ENCODE measurements at places on chromosomes 1 and 21.
A peak's percentile ranks its signal among the peaks of the same experiment; 100 is the strongest.

GRCh38 chr21:39340687-39341086 is 8.2 kb downstream of the HMGN1 start:
- DNase-seq: no peak

DNA sequence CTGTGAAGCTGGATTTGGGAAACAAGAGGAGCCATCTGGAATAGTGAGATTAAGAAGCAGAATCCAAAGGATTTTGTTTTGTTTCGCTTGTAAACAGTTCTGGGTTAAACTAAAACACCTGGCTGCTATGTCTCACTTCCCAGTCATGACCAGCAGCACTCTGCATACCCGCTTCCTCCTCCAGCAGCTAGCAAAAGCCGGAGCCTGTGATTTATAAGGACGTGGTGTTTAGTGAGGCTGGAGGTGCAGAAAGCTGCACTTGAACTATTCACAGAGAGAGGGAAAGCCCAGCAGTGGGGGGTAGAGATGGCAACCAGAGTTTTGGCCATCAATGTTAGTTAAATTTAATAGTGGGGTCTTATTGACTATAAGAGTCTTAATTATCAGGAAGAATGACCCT is 240.2 kb downstream of the AJAP1 start:
- DNase-seq: no peak

GRCh38 chr1:196449460-196449859 is 158.8 kb downstream of the KCNT2 start:
- no peak for DNase-seq

DNA sequence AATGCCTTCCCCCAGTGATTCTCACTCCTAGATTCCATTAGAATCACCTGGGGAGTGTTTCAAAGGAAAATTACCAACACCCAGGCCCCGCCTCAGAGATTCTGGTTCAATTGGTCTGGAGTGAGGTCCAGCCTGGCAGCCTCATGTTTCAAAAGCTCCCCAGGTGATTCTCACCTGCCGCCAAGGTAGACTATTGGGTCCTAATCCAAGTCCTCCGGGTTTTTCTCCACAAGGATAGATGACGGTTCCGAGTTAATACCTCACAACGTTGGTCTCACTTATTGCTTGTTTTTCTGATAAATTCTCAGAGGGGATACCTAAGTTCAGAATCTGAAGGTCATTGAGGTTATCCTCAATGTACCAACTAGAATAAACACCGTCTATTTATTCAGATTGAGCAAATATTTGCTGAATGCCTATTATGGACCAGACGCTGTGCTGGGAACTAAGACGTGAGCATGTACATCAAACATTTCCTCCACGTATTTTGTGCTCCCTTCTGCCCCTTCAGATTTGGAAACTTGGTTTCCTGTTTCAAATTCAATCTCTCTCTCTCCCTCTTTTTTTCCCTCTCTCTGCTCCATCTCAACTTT is 97.5 kb downstream of the SEC16B start:
- DNase-seq: no peak

GRCh38 chr1:106304106-106304505 is 752.4 kb upstream of the PRMT6 start:
- DNase-seq: no peak

- DNase-seq: no peak
These were observed 247.9 kb downstream of the ADGRL2 start for GRCh38 chr1:82048596-82048995.

DNA sequence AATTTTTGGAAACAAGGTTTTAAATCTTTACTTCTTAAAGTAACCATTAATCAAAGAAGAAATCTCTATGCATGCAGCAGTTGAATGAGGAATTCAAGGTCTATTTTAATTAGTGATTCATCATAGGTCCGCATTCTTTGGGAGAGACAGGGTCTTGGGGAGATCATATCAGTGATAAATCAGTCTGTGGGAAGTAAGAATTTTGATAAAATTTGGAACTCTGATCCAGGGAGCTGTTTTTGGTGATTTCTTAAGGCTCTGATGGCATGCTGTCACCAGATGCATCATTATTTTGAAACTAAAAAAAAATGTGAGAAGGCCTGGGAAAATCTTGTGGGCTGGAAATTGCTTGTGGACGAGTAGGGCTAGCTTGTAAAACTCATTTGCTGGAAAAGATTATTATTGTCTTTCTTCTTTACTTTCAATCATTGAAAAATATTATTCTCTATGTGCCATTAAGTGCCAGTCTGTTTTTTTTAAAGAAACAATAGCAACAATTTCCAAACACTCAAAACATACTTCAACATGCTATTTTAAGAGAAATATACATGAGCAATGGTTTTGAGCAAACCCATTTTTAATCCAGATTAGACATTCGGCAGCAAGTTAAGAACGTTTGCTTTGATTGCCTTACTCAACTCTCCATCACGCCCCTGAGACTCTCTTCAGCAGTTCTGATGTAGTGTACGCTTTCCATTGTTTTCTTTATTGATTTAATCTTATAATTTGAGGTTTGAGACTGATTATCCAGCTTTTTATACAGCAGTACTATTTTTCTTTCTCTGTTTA is 62.6 kb downstream of the ZBTB18 start:
- DNase-seq: no peak

DNA sequence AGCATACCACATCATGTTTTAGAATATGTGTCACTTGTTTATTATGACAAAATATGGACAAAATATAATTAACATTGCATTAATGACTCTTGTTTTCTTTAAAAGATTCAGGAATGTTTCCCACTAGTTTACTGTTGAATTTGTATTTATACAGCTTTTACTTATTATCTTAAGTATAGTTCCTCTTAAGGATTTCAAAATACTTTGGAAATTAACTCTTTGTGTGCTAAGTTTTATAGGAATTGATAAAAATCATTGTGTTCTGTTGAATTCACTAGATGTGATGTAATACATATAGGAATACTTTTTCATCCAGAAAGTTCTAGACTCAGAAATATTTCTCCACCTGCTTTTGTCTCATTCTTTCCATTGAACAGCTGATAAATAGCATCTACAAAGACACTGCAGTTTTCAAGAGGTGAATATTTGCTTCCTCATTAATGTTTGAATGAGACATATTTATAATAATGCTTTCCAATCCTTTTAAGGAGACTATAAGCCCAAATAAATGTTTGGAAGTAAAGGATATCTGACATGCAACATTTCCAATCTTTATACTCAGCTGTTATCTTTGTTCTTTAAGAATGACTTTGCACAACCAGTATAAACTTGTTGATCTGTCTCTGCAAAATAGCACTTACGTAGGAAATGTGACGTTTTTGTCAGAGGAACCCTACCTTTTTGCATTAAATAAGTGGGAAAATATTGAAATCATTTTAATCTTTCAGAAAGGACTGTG is 38.4 kb upstream of the SAMSN1 start:
- DNase-seq: no peak

DNA sequence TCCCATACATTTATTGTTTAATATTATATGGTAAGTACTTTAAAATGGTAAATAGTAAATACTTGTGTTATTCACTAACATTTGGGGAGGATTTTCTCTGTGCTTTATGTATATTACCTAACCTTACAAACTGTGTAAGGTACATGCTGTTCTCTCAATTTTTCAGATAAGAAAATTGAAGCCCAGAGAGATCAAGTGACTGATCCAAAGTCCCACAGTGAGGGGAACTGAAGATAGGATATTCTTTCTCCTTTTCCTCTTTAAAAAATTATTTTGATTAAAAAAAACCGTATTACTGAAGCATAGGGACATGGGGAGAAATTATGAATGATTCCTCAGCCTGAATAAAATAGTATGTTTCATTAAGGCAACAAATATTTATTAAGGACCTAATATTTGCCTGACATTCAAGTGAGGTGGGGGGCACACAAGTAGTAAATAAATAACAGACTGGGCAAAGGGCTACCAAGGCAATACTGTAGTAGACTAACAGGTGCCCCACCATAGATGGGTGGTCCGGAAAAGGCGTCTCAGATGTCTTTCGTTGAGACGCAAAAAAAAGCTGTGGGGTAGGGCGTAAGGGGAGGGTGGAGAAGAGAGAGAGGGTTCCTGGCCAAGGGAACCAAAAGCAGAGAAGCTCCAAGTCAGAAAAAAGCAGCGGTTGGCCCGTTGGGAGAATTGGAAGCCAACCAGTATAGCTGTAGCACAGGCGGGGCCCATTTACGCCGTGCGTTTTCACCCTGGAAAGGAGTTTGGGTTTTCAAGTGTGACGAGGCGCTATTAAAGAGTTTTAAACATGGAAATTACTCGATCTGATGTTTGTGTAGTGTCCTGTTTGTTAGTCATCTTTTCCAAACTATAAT is 944 bp upstream of the AGO3 start:
- DNase-seq: peak; percentile 79

DNA sequence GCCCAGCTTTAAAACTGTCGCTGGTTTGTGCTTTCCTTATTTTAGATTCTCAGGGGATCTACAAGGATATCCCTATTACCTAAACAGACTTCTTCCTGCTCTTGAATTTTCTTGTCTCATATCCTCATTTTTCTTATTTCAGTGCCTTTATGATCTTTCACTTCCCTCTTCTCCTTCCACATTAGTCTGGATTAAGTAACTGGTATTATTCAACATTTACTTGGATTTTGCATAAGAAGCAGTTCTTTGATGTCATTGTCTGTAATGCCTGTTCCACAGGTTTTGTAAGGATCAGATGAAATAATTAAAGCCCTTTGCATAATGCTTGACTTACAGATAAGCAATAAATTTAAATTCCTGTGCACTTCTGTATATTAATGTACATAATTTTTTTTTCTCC is 26.5 kb downstream of the CXADR start:
- DNase-seq: no peak

DNA sequence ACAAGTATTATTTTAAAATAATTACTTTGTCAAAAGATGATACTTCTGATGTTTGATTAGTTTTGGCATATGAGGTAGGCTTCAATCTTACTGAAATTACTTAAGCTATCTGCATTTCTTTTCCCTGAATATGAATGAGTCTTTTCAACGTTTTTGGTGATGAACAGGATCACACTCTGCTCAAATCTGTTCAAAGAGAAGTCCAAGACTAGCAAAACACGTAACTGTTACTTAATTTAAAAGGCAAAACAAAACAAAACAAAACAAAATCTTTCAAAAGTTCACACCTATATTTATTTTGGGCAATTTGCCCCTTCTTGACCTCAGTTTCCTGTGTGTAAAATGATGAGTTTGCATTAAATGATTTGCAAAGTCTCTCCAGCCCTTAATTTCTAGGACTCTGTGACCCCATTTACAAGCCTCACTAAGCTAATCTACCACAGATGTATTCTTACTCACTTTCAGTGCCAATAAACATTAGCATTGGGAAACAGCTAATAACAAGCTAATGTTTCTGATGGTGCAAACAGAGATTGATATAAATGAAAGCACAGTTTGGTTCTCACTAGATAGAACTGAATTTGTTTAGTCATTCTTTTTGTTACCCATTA is 865.4 kb downstream of the LTN1 start:
- DNase-seq: no peak

- no peak for DNase-seq
These were observed 4.8 kb downstream of the OVGP1 start for GRCh38 chr1:111422546-111423391.

- no peak for DNase-seq
These were observed 2.1 kb upstream of the SLC45A1 start for GRCh38 chr1:8315573-8316475.

DNA sequence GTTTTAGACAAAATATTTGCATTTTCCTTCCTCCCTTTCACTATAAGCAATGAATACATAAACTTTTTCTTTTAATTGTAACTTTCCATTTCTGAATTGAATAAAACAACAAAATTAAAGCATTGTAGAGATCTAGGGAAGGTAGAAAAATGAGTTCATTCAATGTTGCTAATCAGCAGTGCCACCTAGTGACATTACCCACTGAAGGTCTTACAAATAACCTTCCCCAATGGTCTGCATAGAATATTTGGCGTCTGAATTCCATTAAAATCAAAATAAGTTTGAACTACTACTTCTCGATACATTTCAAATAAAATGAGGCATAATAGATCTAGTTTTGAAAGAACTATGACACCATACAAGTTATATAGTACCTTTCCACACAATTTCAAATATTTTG is 19.6 kb downstream of the FH start:
- no peak for DNase-seq

DNA sequence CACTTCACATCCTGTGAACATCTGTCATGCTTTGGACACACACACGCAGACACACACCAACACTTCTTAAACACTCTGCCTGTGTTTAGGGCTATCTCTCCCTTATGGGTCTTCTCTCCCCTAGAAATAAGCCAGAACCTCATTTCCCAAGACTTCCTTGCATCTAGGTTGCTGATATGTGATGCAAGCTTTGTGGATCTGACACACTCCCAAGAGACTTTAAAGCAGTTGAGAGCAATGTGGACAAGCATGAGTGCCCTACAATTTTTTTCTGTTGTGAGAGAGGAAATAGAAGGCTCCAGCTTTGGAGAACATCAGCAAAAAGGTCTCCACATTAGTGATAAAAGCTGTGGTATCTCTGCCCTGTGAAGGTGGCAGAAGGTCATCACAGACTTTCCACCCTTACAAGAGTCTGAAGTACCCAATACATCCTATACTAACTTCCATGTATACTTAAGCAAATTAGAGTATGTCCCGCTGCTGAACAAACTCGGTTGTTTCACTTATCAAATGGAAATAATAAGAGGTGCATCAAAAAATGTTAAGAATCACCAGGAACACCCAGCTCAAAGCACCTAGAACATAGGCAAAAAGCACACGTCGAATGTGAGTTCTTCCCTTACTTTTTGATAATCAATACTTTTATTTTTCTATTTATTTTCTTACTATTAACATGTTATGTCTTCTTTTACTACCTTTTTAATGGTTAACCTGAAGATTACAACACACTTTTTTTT is 267.6 kb downstream of the SETD4 start:
- DNase-seq: no peak

DNA sequence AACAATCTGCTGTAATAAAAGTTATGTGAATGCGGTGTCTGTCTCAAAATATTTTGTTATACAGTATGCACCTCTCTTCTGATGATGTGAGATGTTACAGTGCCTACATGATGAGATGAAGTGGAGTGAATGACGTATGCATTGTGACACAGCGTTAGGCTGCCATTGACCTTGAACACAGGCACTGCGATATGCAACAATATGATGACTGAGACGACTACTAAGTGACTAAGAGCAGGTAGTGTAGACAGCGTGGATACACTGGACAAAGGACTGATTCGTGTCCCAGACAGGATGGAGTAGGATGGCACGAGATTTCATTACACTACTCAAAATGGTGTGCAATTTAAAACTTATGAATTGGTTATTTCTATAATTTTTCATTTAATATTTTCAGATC is 8.4 kb downstream of the SGIP1 start:
- DNase-seq: no peak

DNA sequence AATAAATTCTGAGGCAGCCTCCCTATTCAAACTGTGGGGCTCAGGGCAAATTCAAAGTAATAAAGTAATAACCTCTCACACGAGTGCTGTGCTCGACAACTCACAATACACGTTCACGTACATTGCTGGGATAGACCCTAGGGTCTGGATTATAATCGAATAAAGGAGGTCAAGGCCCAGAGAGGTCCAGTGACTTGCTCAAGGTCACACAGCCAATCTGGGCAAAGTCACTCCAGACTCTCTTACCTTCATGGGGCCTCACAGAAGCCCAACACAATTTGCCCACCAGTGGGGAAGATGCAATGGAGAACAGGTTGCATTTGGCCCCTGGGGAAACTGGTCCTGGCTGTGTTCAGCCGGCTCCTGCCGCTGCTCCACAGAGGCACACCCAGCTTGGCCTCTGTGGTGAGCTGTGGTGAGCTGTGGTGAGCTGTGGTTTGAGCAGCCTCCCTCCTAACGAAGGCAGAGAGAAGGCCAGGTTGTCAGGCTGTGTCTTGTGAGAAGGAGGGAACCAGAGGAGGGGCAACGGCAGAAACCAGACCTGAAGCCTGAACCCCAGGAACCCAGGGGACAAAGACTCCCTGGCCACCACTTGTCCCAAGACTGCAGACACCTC is 35.1 kb downstream of the NUAK2 start:
- no peak for DNase-seq

GRCh38 chr1:46401154-46401913 is 7.2 kb downstream of the FAAH start:
- no peak for DNase-seq

Measured in NCI-H2227 treated with DMSO at 0.1 percent for 48 hours (cell line).